ENCODE measurements at places on chromosomes 11 and 22.
A peak's percentile ranks its signal among the peaks of the same experiment; 100 is the strongest.

DNA sequence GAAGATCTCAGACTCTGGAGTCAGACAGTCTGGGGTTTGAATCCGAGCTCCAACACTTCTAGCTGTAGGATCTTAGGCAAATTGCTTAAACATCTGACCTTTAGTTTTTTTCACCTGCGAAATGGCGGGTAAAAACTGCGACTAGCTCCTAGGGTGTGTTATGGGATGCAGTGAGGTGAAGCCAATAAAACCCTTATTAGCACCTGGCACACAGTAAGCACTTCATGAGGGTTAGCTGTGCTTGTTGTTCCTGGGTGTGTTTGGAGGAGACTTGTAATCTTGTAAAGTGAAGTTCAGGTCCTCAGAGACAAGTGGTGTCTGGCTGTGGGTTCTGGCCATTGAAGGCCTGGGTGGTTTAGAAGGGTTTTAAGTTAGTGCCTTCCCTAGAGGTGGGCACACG is 68.9 kb downstream of the ZBTB16 start:
- no peak for DNase-seq

DNA sequence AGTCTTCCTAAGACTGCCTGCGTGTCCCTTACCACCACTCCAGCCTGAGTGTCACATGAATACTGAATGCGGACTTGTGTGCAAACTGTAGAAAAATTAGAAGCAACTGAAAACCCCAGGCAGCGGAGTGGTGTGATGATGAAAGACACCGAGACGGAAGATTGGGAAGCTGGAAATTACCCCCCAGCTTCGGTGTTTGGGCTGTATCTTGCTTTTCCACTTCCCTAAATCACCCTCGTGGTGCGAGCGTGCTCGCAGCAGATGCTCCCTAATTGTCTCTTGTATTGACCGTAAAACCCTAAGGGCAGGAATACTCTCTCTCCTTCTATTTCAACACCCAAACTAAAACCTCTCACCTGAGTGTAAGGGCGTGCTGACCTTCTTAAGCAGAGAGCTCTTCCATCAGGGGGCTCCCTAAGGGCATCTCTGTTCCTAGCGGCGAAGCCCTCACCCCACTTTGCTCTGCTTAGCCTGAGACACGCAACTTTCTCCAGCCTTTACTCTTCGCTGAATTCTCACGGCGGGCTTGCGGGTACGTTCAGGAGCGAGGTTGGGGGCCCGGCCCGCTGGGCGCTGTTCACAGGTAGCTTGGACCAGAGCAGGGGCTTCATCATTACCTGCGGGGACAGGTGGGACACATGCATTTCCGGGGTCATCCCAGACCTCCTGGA is 62.4 kb downstream of the CRYBB2 start:
- no peak for DNase-seq

DNA sequence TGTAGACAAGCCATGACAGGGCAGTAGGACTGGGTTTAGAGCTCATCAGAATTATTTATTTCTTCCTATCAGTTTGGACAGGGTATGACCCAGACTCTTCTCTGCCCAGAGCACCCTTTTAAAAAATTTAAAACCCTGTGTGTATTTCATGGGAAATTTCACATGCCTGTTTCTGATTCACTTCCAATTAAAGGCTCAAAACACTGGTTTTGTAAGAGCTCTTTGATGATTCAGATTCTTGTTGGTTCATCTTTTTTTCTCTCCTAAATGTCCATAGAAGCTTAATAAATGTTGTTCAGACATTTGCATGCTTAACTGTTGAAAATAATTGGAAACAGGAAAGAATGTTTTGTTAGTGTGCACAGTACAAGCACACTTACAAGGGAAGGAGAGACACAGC is 13.8 kb downstream of the FLI1 start:
- no peak for DNase-seq

DNA sequence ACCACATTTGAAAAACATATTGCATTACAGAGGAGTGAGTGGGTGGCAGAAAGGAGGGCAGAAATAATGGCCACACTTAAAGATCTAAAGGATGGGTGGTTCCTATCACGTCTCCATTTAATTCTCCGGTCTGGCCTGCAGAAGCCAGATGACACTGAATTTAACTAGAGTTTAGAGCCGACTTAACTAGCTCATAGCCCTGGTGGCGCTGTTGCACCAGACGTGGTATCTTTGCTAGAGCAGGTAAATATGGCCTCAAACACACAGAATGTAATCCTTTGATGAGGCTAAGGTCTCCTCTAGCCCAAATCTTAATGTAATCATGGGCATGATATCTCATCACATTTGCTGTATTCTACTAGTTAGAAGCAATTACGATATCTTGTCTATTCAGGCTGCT is 51.5 kb upstream of the GAL start:
- DNase-seq: peak; percentile 15

All from activated effector memory CD4-positive, alpha-beta T cell treated with Interleukin-2 at 50 U/mL for 16 hours (primary cell).